ENCODE measurements at places on chromosomes 4 and X.

- DNase-seq, result no peak
These were observed 46.6 kb downstream of the SHROOM2 start for GRCh38 chrX:9832811-9833210.

GRCh38 chrX:140432346-140433175, 72.3 kb downstream of the SOX3 start:
- no peak for DNase-seq

DNA sequence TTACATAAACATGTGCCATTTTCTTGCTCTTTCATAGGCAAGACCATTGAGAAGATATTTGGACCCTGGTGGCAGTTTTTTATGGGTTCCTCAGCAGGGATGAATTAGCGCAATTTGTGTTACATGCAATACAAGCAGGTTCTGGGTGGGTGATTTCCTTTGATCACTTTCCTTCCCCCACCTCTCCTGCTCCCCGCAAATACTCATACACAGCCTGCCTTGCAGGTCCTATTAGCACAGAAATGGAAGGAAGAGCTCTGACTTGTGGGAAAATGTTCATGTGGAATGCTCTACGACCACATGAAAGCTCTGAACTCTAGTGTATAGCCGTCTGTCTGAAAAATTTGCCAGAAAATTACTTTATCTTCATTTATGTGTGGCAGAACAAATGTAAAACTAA, 361.0 kb upstream of the FAT1 start:
- no peak for DNase-seq

- no peak for DNase-seq
These were observed at the start of gene CCKAR for GRCh38 chr4:26490111-26490959. CCKAR (minus strand) TSS chr4:26490484; CDS start chr4:26490267, 217 bp downstream.

- DNase-seq, result no peak
These were observed 52.9 kb upstream of the LIMCH1 start for GRCh38 chr4:41485041-41485440.

GRCh38 chrX:121036137-121036536, 11.3 kb upstream of the GLUD2 start:
- DNase-seq, result no peak

DNA sequence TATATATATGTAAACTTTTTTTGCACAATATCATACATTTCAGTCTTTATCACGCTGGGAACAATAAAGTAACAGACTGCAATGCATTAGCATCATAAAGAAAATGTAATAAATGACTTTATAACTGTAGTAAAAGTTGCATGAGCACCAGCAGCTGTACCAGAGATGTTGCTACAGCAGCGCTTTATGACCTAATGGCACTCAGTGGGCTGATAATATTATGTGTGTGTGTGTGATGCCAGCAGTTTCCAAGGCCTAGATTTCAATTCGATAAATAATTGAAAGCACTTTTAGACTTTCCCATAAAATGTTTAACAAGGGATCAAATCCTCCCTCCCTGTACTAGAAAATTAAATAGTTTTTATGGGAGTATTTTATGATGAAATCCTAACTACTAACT, 367.6 kb upstream of the AGA start:
- no peak for DNase-seq

DNA sequence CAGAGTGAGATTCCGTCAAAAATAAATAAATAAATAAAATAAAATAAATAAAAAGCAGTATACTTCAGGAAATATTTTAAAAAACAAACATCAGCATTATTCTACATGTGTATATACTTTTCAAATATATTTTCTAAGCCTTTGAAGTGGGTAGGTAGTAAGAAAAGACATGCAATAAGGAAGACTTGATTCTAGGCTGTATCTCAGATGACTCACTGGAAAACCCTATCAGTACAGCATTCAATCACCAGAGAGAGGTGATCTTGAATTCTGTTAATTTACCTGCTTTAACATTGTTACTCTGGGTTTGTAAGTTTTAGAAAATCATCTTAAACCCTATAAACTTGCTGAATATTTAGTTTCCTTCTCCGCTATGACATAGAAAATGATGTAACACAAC, 106.6 kb upstream of the NAP1L5 start:
- no peak for DNase-seq

- DNase-seq, result no peak
These were observed 27.7 kb downstream of the UVSSA start for GRCh38 chr4:1374706-1375045.

DNA sequence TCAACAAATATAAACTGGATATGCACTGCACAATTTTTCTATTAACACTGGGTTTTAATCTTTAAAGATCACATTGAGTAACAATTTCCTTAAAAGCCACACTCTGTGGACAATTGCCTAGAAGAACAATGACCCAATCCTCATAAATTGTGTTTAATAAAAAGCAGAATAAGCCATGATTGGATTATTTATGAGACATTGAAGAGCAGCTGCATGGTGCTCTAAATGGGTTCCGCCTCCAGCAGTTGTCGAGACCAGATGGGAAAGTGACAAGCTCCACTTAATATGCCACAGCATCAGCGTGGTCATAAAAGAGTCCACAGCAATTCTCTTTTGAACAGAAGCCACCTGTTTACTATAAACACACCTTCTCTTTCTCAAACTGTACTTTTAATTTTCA, 635.2 kb upstream of the FRG1 start:
- no peak for DNase-seq

DNA sequence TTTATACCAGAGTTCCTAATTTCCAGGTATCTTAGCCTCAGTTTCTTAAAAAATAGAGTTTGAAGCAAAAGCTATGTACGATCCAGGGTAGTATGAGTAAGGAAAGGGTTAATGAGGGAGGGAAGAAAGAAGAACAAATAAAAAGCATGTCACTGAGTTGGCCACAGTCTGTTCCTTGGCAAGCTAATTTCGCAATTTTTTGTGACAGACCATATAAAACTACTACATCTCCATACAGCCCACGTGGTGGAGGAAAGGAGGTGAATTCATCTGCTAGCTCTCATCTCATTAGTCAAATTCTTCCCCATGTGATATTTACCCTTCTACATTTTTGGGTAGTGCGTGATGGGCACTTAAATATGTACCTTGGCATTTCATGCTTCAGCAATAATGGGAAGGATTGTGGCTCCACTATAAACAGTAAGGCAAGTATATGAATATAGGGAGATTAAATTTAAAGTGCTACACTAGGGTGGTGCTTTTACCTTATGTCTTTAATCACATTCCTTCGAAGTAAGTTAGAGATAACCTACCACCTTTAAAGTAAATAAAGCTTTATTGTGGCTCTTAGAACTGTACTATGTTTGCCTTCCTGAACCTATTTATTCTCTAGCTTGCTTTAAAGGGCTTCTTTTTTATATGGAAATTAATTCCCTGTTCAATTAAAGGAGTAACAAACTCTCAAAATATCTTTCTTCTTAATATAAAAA, 102.1 kb upstream of the VAMP7 start:
- no peak for DNase-seq

DNA sequence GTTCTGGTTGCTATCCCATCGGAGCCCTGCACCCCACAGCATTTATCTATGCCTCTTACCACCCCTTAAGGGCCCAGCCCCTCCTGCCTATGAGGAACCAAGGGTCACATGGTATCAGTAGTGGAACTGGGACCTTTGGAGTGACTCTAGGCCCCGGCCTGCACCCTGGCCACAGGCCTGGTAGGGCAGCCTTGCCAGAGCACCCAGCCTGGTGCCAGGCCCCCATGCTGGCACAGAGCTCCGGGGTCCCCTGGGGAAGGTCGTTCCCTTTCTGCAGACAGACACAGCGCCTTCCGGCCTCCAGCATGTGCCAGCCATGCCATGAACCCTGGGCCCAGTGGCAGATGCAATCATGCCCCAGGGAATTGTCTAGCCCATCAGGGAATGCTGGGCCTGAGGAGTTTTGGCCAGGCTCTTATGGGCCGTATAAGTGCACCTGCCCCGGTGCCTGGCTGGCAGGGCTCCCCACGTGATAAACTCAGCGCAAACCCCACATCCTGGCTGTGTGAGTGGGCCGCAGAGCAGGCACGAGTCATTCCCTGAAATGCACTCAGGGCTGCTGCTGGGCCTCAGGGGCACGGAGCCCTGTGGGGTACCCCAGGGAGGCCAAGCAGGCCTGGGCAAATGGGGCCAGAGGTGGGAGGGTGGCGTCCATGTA, 19.8 kb upstream of the ADD1 start:
- no peak for DNase-seq

GRCh38 chrX:123170546-123170945, 13.5 kb upstream of the GRIA3 start:
- DNase-seq, result no peak

- peak; percentile 70 for DNase-seq
These were observed 41.4 kb downstream of the NLGN4X start for GRCh38 chrX:6187256-6187655.

DNA sequence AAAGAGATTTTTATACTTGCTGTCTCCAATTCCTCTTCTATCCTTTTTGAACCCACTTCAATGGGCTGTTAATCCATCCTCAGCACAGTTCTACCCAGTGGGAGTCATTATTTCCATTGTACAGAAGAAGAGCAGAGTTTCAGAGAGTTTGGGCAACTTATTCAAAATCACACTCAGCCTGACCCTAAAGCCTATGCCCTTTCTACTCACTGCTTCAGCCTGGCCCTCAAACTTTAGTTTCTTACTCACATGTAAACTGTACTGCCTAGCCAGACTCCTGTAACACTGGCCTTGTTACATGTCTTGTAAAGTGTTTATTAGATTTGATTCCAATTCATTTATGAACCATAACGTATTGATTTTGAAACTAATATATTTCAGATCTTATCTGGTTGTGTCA, 25.1 kb upstream of the USO1 start:
- no peak for DNase-seq

GRCh38 chrX:40333344-40333743, 235.6 kb upstream of the BCOR start:
- no peak for DNase-seq

GRCh38 chrX:135275973-135276372, 24.1 kb downstream of the ETDA start:
- no peak for DNase-seq

GRCh38 chr4:110041735-110042134, 129.1 kb downstream of the EGF start:
- no peak for DNase-seq

- DNase-seq, result no peak
These were observed 83.8 kb upstream of the MAML3 start for GRCh38 chr4:140237616-140238350.

GRCh38 chr4:151197247-151197646, 79.7 kb upstream of the PRSS48 start:
- DNase-seq, result no peak

DNA sequence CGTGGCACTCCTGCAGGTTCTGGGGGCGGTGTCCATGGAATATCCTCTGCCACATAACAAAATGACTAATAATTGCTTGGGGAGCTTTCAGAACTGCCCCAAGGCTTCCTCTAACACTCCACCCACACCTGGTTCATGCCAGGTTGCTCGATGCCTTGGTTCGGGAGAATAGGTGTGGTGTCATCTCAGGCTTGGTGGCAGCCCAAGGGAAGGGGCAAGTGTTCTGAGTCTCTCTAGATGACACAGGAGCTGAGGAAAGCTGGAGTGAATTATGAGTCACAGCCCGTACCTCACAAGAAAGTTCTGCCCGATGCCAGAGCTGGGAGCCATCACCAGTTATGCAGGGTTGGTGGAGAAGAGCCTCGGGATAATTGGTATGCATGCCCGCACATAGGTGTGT, 14.7 kb downstream of the FTSJ1 start:
- DNase-seq, result no peak

DNA sequence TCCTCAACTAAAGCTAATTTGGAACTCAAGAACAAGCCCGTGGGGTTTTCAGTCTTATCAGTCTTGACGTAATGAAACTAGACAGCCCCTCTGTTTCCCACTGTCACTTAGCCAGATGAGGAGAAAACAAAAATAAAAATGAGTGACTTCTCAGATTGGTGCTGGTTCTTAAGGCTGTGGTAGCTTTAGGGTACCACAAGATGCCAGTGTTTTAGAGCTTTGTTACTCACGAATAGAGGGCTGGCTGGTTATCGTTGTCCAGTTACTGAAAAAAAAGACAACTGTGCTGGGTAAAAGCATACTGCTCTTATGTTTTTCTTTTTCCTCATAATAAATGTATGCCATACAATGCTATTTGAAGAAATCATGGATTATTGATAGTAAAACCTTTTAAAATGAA, 796.7 kb downstream of the RAPGEF2 start:
- DNase-seq, result no peak

DNA sequence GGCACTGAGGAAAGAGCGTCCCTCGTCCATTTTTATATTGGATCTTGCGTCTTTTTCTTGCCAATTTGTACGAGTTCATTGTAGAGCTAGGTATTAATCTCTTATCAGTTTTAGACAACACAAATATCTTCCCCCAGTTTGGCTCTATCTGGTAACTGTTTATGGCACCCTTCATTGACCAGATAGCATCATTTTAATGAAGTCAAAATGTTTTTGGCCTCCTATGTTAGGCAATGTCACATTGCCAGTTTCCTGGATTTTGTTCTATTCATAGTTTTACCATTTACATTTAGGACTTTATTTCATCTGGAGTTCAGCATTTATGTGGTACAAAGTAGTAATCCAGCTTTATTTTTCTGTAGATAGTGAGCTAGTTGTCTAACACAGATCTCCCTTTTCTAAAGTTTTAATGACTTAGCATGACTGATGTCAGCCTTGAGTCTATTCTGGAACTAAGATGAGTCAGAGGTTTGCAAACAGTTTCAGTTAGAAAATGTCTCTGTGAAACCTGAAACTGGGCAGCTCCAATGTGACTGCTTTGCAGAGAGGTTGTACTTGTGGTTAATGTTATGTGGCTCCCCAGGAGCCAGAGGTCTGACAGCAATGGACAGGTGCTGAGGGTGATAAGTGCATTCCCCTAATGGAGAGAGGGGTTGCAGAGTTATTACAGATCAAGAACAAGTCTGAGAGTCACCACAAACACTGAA, 5.3 kb upstream of the STBD1 start:
- DNase-seq, result peak; percentile 62

- peak; percentile 3 for DNase-seq
These were observed 685.5 kb downstream of the KCTD8 start for GRCh38 chr4:43763029-43763610.

DNA sequence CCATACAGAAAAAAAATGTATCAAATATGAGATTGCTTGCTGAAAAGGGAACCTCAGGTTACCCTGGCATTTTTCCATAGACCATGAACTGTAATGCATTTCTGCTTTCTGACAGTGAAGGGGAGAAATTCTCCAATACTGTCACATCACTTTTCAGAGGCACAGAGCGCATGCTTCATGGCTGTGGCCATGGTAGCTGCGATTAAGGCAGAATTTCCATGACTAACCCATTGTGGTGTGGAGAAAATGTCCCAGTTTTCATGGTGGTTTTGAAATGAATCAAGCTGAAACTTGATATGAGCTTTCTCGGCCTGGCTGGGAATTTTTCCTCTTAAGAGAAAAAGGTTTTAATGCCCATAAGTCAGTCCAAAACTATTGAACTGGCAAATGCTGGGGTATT, 39.5 kb upstream of the MAP3K15 start:
- DNase-seq, result no peak

DNA sequence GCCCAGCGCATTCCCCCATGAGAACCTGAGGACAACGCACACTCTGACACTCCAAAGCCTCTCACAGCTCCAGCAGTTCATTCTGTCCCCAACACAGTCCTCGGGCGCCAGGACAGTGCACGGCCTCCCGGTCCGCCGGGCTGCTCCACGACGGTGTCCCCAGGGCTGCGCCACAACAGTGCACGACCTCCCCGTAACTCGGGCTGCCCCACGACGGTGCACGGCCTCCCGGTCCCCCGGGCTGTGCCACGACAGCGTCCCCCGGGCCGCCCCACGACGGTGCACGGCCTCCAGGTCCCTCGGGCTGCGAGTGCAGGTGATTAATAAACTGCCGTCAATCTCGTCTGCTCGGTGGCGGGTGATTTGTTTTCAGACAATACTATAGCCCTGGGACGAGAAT, 585.1 kb upstream of the FRG1 start:
- no peak for DNase-seq

Data from T47D (cell line).